ENCODE measurements at places on chromosomes 2 and 18. TPM values are rescaled to one million over a fixed set of nuclear protein-coding genes. Genes with fewer than 3 reads are reported as not detected.

- no peak for DNase-seq
Measured at GRCh38 chr18:26650310-26651268, 102.2 kb upstream of the KCTD1 start.

DNA sequence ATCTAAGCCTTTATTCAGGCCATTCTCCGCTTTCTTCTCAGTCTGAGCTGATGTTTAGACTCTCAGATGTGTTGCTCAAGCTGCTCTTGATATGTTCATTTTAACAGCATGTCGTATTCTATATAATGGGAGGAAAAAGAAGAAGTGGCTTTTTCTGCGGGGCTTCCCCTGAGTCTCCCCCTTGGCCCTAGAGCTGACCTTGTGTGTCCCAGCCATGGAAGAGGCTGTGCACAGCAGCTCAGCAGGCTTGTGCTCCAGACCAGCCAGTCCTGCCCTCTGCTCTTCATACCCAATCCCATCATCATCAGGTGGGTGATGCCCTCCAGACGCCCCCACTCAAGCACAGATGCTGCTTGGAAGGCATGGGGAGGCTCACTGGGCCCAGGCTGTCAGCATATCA, 155.1 kb upstream of the CELF4 start:
- no peak for DNase-seq

The PDCD1 gene
- 0.16 TPM for total RNA-seq

The KRTCAP3 gene
- total RNA-seq = not detected

The RBM44 gene
- 0.37 TPM for total RNA-seq
